ENCODE measurements at places on chromosomes 6 and 20. TPM values are rescaled to one million over a fixed set of nuclear protein-coding genes. Genes with fewer than 3 reads are reported as not detected.

The TP53INP2 gene
- 2.1 TPM for total RNA-seq

The COL9A1 gene
- total RNA-seq: not detected

The DSP gene
- 4.3 TPM for total RNA-seq

The PXDC1 gene
- total RNA-seq: 39.4 TPM

The DOK5 gene
- 85.6 TPM for total RNA-seq

The PAQR8 gene
- 3.5 TPM for total RNA-seq

The LRFN2 gene
- not detected for total RNA-seq

GRCh38 chr6:165245701-165246100 lies 63.7 kb downstream of the C6orf118 start:
- DNase-seq: peak; percentile 8

DNA sequence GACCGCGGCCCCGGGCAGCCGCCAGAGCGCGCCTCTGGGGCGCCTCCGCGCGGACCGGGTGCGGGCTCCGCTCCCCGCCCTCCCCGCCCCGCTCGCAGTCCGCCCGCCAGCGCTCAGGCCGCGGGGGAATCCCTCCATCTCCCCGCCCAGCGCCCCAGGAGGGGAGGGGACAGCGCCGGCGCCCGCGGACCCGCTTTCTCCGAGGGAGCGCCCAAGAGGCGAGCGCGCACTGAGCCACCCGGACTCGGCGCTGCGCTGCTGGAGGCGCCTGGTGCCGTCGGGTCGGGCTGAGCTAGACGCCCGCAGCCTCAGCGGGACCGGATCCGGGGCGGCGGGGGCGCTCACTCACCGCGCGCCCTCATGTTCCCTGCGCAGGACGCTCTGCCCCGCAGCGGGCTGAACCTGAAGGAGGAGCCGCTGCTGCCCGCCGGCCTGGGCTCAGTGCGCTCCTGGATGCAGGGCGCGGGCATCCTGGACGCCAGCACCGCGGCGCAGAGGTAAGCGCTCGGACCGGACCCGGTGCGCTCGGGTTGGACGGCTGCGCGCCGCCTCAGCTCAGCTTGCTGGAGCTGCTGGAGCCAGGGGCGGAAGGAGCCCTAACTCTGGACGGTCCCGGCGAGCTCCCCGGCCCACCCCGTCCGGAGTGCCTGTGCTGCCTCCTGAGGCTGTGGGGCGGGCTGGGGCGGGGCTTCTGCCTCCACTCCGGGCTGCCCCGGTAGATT lies 867 bp downstream of the EBF4 start:
- no peak for DNase-seq

- no peak for DNase-seq
Measured at GRCh38 chr6:20479526-20479925, 54.7 kb upstream of the CDKAL1 start.

Measured in fibroblast of the aortic adventitia (primary cell).